ENCODE measurements at places on chromosomes 1 and 21.

- no peak for DNase-seq
These were observed 1016.1 kb downstream of the KCNT2 start for GRCh38 chr1:195591917-195592672.

DNA sequence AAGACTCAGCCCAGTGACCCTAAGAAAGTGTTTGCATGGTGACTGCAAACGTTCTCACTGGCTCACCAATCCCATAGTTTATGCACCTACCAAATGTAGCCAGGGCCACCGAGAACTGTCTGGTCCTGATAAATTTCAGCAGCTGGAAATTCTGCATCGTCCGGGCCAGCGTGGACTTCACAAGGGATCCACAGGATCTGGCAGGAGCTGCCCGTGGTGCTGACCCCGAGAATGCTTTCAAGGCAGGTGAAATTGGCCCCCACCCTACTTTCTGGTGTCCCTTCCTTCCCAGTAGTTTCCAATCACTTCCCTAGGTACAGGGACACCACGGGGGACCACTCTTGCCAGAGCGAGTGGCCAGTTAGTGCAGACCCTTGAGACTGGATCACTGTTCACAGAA lies 26.2 kb downstream of the UBASH3A start:
- DNase-seq = no peak

DNA sequence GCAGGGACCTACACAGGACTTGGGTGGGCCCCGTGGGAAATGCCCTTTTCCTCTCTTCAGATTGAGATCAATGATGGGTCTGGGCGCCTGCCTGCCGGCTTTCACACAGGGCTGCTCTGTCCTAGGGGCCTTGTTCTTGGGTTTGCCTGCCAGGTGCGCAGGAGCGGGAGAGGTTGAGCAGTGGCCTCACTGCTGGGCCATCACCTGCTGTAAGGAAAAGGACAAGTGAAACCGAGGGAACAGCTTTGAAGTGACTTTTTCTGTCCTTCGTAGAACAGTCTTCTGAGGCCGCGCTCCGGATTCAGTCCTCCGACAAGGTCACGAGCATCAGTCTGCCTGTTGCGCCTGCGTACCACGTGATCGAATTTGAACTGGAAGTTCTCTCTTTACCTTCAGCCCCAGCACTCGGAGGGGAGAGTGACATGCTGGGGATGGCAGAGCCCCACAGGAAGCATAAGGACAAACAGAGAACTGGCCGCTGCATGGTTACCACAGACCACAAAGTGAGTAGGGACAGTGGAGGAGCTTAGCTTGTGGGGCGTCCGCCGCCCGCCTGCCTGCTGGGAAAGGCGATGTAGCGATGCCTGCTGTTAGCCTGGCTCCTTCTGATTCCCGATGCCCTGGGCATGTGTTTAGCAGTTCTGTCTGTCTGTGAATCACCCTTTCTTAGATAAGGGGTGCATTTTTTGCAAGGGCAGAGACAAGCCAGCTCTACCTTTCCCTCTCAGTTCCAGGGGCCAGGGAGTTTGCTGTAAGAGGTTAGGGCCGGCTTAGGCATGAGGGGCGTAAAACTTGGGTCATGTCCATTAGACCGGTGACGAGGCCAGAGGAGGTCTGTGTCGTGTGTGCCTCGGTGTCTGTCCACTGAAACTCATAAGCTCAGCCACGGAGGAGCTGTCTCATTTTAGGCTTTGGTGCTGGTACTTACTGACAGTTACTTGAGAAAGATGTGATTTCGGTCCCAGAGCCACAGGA lies 19.5 kb upstream of the PWP2 start:
- no peak for DNase-seq

GRCh38 chr1:98382986-98383740 lies 278.4 kb upstream of the SNX7 start:
- DNase-seq = no peak

DNA sequence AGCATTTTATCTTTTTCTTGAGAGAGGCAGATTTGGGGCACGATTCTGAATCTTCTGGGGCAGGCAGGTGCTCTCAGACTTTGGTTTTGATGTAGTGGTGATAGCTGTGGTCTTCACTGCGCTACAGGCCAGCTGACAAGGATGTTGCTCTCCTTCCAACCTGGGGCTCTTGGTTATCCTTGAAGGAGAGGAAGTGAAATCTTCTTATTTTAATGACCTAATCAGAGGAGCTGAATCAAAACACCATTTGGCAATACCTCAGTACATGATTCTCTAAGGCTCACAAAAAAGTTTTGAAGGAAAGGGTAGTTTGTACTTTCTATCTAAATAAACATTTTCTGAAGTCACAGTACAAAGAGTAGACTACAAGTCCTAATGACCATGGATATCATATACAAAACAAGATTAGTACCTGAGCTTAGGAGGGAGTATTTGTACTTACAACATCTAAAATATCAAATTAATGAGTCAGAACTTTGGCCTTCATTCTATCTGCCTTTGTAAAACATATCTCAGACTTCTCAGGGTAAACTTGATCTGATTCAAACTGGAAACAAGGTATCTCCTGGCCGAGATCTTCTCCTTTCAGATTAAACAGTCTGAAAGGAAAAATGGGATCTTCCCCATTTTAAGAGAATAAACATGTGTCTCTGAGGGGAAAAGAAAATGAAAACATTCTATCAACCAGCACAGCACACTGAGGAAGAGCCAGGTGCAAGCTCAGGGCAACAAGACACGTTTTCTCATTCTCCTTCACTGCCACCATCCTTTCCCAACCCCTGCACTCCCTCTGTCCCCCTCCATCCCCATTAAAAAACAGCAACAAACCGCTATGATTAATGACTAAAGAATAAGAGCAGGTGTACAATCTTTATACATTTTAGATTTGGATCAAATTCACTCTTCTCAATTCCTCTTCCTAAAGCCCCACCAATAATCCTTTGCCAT lies 69.2 kb downstream of the SH3GLB1 start:
- no peak for DNase-seq

GRCh38 chr1:165435801-165436200 lies 9.1 kb downstream of the RXRG start:
- no peak for DNase-seq
